Activated T-cell treated with anti-CD3 and anti-CD28 coated beads, Interleukin-2, amount 50 U/mL, for 48 hours (primary cell): ENCODE measurements at places on chromosomes 2 and 18.

GRCh38 chr2:159298967-159299366, 12.5 kb upstream of the WDSUB1 start:
- no peak for DNase-seq

DNA sequence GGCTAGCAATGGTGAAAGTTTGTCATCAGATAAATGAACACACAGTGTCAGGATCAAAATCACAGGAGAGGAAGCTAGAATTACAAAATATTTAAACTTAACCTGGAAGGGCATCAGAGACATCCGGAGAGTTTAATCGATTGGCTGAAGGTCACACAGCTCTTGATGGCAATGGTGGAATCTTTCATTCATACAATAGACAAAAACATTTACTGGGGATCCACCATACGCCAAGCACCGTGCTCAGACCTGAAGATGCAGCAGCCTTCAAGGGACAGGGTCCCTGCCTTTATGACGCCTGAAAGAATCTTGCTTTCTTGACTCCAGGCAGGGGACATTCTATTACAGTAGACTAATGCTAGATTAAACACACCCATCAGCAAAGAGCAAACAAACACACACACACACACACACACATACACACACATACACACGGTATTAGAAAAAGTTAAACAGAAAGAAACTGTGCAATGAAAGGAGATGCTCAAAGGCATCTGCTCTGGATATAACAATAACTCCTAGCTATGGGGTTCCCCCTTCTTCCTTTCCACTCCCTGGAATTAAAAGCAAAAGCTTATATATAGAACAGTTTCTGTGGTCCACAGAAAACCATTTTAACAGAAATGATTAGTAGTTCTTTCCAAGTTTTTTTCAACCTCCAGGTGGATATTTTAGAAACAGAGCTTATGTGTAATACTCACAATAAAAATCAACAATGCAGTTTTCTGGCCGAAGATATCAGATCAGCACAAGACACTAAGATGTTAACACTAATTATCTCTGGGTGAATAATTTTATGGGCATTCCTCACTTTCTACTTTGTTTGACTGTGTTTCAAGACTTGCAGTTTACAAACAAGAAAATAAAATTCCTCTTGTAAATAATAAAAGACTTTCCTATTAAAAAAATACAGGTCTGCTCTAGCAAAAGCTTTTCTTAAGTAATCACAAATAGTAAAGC, 151.7 kb downstream of the ANKRD44 start:
- no peak for DNase-seq

GRCh38 chr2:239763433-239764097, 261.6 kb downstream of the NDUFA10 start:
- no peak for DNase-seq

DNA sequence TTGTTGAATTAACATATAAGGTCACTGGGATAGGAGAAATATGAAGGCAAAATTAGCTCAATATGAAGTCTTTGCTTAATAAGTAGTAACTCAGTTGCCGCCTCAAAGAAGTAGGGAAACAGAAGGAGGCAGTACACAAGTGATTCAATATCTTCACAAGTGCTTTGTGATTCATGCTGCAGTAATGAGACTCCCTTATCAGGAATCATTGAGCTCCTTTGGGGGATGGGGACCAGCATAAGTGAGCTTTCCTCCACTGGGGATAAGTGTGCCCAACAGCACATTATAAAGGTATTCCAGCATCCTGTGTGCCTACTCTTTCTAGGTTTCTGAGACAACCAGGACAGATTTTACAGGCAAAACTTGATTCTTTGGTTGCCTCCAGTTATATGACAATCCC, 323.4 kb upstream of the UBE2E3 start:
- DNase-seq = no peak

DNA sequence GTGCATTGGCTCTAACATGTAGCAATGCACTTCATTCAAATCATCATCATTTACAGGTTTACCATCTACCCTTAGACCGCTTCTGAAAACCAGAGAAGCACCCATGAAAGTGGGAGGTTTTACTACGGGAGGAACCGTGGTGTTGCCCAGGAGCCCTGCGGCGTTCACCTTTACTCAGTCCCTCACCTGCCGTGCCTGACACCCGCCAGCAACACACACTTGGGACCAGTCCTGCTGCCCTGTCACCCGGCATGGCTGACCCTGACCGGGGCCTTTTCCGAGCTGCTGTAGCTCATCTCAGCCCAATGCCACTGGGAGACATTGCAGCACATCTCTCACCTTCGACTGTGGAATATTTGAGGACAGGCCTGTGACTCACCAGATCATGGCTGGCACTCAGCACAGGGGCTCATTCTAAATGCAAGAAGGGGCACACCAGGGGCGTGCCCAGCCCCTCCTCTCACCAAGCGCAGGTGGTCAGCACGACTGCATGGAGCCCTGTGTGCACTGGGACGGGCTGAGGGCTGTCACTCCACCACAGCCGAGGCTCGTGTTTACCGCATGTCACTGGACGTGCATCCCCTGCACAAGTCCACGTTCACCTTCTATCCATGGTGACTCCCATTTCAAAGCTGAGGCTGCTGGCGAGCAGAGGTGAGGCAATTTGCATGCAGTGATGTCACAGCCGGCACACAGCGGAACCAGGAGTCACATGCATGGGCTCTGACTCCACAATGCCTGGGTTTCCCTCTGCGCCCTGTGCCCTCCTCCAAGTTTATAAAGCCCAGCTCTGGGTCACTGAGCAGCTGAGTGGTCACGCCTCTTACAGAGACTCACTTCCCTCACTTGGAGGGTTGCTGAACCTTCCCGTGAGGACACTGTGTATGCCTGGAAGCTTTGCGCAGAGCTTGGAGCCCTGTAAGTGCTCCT, 76.7 kb upstream of the SNTG2 start:
- DNase-seq = no peak

DNA sequence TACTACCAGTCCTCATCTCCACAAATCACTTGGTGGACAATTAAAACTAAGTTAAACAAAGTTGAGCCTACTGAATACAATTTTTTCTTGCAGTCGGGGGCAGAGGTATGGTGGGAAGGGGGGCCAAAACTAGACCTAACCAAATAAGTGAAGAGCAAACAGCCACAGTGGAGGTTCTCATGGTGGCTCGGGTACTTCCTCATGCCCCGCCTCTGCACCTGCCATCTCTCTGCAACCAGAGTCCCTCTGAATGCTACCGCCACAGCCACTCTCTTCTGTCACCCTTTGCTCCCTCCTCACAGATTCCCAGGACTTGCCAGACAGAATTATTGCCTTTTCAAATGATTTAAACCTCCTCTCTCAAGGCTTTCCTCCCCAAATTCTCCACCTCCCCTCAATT, 204.2 kb downstream of the TMEM247 start:
- DNase-seq = no peak

GRCh38 chr2:215743066-215743465, 270.3 kb downstream of the MREG start:
- no peak for DNase-seq

- no peak for DNase-seq
These were observed 56.2 kb upstream of the AMMECR1L start for GRCh38 chr2:127942002-127942401.

GRCh38 chr2:142981069-142981378, 103.6 kb downstream of the KYNU start:
- no peak for DNase-seq

- no peak for DNase-seq
These were observed 184.2 kb upstream of the NXPH2 start for GRCh38 chr2:138964418-138964817.

- no peak for DNase-seq
These were observed 283.5 kb downstream of the MYCN start for GRCh38 chr2:16223841-16224177.

GRCh38 chr2:2600366-2600765, 269.3 kb upstream of the MYT1L start:
- DNase-seq = no peak

DNA sequence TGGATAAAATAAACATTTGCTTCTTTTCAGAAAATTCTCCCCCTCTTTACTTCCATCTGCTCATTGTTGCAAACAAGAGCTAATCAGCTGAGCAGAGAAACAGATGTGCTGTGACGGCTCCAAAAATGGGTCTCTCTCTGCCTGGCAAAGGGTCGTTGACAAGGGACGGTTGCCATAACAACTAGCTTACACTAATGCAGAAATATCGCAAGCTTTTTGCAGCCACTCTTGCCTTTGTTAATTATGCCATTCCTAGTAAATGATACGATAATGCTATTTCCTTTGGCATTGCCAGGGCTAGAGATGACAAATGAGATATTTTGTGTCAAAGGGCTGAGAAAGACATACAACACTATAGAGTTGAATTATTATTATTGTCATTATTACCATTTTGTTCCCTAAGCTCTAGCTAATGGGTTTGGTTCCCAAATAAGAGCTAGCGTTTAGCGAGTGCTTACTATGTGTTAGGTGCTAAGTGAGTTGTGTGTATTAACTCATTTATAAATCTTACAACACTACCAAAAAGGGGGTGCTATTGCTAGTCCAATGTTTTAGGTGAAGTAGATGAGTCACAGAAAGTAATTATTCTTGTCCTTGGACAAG, 46.8 kb downstream of the MYO3B start:
- DNase-seq = no peak

DNA sequence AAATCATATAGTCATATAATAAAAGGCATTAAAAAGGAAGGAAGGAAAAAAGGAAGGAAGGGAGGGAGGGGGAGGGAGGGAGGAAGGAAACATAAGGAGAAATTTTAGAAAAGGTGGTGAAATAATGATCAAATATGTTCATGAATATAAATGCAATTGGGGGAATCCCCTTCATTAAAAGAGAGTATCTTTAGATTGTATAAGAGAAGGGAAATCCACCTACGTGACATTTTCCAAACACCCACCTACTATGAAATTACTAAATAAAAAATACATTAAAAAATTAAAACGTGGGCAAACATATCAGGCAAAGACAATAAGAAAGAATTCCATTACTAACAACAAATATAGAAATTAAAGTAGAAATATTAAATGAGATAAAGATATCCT, 203.4 kb upstream of the PARD3B start:
- DNase-seq = no peak

GRCh38 chr2:27174638-27175037, 25.8 kb downstream of the TCF23 start:
- DNase-seq = no peak

- DNase-seq = no peak
These were observed 283.3 kb downstream of the NRXN1 start for GRCh38 chr2:50748671-50749070.

- no peak for DNase-seq
These were observed 10.6 kb downstream of the LYPD6B start for GRCh38 chr2:149049142-149049541.

- no peak for DNase-seq
These were observed 536.3 kb upstream of the TNP1 start for GRCh38 chr2:217396165-217396564.

DNA sequence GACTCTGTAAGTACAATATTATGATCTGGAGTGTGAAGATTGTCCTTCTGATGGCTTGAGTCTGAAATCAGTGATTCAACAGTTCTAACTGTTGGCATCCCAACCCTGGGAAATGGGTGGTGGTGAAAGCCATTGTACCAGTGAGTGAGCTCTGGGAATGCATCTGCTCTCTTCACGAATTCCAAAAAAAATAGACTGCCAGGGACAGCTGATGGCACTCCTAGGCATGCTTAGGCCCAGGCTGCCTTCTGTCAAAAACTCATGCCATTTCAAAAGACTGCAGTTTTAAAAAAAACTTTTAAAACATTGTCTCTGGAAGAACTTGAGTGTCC, 20.3 kb downstream of the OXER1 start:
- no peak for DNase-seq

- DNase-seq = no peak
These were observed 18.2 kb downstream of the KIDINS220 start for GRCh38 chr2:8819194-8819593.

- no peak for DNase-seq
These were observed 6.6 kb downstream of the NR4A2 start for GRCh38 chr2:156325688-156326525.

GRCh38 chr2:175964195-175964594, 37.9 kb downstream of the LNPK start:
- no peak for DNase-seq

- DNase-seq = no peak
These were observed 134.3 kb downstream of the RDH14 start for GRCh38 chr2:18426174-18426573.

- DNase-seq = no peak
These were observed 317.3 kb downstream of the CELF4 start for GRCh38 chr18:37248281-37248680.

DNA sequence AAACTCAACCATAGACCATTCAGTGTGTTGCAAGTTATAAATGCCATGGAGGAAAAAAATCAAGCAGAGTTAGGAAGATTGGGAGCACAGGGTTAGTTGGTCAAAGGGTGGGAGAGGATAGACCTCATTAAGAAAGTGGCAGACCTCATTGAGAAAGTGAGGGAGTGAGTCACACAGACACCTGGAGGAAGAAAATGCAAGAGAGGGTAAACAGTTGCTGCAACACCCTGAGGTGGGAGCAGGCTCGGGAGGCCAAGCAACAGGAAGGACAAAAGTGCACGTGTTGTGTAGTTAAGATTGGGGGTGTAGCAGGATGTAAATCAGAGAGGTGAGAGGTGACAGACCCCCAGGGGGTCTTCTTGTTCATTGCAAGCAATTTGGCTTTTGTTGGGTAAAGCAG, 6.4 kb downstream of the IL1RL1 start:
- DNase-seq = no peak

- DNase-seq = no peak
These were observed 31.5 kb downstream of the CCNT2 start for GRCh38 chr2:134949981-134950708.

DNA sequence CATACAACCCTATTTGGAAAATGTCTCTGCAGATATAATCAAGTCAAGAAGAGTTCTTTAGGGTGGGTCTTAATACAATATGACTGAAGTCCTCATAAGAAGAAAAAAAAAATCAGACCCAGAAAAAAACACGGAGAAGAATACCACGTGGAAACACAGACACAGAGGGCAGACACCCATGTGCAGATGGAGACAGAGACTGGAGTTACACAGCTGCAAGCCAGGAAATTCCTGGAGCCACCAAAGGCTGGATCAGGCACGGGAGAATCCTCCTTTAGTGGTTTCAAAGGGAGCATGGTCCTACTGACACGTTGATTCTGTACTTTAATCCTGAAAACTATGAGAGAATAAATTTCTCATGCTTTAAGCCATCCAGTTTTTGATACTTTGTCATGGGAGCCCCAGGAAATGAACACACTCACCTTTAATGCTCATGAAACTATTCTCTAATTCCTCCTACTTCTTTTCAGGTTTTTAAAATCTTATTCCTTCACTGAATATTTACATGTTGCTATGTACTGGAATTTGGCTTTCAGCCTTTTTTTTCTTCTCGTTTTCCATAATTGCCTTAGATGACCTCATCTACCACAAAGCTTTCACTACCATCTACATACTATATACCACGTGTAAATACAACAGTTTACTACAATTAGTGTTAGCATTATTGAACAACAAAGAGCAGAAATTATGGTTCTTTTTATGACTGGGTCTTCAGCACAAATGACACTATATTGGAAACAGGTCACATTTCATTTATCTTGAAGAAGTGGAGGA, 529.1 kb downstream of the IRS1 start:
- no peak for DNase-seq

GRCh38 chr2:119218478-119219064, 5.1 kb upstream of the STEAP3 start:
- DNase-seq = no peak

GRCh38 chr18:22668496-22668895, 250.8 kb upstream of the CTAGE1 start:
- DNase-seq = no peak

GRCh38 chr2:677959-678550, 849 bp upstream of the TMEM18 start:
- DNase-seq = no peak
